ENCODE measurements at places on chromosomes 7 and 10. TPM values are rescaled to one million over a fixed set of nuclear protein-coding genes. Genes with fewer than 3 reads are reported as not detected.

The DNAJC12 gene
- 1.6 TPM for total RNA-seq

The NFKB2 gene
- total RNA-seq, result 36.8 TPM

The ANLN gene
- 3.3 TPM for total RNA-seq

The VIM gene
- total RNA-seq, result 1,272 TPM

The CPA4 gene
- not detected for total RNA-seq

The FGFBP3 gene
- total RNA-seq, result 0.81 TPM

The CALML5 gene
- not detected for total RNA-seq

The MNX1 gene
- 0.93 TPM for total RNA-seq

The WDR86 gene
- 1.3 TPM for total RNA-seq

The EN2 gene
- total RNA-seq, result not detected

GRCh38 chr10:6200734-6201515 is 1.8 kb upstream of the PFKFB3 start:
- DNase-seq, result peak; percentile 72

- DNase-seq, result no peak
Observed at GRCh38 chr10:33253411-33253810, 81.1 kb downstream of the NRP1 start.

GRCh38 chr10:79465341-79465740 is 19.9 kb upstream of the ZCCHC24 start:
- DNase-seq, result no peak

GRCh38 chr10:133204226-133205015 is 25.6 kb upstream of the UTF1 start:
- DNase-seq, result no peak

DNA sequence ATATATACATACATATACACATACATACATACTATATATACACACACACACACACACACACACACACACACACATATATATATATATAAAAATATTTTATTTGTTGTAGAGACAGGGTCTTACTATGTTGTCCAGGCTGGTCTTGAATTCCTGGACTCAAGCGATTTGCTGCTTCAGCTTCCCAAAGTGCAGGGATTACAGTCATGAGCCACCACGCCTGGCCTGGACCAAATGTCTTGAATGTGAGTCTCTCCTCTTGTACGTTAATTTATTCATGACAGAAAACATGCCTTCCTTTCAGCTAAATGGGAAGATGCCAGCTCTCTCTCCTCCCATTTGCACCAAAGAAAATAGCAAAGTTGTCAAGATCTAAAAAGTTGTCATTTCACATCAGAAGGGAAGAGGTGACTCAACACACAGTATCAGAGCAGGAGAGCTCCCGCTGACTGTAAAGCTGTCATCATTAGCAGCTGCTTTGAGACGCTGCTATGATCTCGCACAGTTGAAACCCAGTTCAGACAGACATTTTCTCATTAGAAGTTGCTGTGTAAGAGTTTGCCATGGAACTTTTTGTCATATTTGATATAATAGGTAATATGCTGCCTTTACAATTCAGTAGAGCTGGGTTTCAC is 224.3 kb downstream of the SFMBT2 start:
- DNase-seq, result no peak

DNA sequence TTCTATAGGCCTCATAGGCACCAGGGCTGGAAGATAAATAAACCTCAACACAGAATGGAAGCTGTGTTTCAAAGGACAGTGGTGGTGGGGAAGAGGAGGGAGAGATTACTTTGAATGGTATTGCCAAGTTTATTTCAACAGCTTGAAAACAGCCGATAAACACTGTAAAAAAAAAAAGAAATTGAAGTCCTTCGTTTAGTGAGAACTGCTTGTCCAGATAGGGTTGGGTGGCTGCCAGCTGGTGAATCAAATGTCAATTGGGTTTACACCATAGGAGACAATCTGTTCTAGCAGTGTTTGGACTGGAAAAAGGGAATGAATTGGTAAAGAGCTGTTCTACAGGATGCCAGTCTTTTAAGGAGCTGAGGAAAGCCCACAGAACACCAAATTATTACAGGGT is 254.8 kb downstream of the PHF14 start:
- peak; percentile 66 for DNase-seq

DNA sequence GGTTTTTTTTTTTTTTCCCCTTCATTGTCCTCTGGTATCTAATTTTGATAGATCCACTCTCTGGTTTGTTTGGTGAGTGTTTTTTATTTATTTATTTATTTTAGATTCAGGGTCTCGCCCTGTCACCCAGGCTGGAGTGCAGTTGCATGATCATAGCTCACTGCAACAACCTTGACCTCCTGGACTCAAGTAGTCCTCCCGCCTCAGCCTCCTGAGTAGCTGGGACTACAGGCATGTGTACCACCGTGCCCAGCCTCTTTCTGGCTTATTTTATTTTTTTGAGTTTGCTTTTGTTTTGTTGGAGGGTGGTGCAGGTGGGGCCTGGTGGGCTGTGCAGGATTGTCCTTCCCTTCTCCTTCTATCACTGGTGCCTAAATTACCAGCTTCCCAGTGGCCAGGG is 187.2 kb upstream of the SH2B2 start:
- no peak for DNase-seq

- no peak for DNase-seq
Observed at GRCh38 chr10:126957111-126957510, 51.9 kb downstream of the DOCK1 start.

- DNase-seq, result no peak
Observed at GRCh38 chr10:12658526-12658925, 309.2 kb downstream of the CAMK1D start.

DNA sequence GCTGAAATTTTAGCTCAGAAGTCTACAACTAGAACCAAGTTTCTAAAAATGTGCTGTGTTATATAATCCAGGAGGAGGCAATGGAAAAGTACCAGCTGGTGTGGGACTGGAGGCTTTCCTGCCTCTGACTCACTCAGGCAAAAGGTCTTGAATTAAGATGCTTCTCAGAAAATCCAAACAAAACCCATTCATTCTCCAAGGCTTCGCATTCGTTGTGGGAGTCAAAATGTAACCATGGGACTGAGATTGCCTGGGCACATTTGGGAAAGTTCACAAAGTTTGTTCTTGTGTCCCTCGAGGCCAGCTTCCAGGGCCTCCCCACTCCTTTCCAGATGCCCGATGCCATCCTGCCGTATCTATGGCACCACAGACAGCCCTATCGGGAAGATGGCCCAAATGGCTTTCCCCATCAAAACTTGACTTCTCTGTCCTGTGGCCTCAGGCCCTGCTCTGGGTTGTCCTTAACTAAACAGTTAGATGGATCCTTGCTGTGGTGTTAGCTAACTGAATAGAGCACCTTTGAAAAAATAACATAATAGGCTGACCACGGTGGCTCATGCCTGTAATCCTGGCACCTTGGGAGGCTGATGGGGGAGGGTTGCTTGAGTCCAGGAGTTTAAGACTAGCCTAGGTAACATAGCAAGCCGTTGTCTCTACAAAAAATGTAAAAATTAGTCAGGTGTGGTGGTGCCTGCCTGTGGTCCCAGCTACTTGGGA is 180.5 kb downstream of the PFKFB3 start:
- DNase-seq, result no peak

- no peak for DNase-seq
Observed at GRCh38 chr10:50419756-50420155, 168.4 kb upstream of the ASAH2 start.

- no peak for DNase-seq
Observed at GRCh38 chr7:139937715-139938114, 108.7 kb downstream of the TBXAS1 start.

GRCh38 chr10:114678336-114678735 is 20.3 kb upstream of the ABLIM1 start:
- no peak for DNase-seq

- DNase-seq, result no peak
Observed at GRCh38 chr7:151429237-151429559, 10.7 kb downstream of the CRYGN start.

- DNase-seq, result no peak
Observed at GRCh38 chr10:100744987-100745881, at the start of gene PAX2. PAX2 (plus strand) TSS chr10:100745582; CDS start chr10:100746261, 679 bp downstream.

DNA sequence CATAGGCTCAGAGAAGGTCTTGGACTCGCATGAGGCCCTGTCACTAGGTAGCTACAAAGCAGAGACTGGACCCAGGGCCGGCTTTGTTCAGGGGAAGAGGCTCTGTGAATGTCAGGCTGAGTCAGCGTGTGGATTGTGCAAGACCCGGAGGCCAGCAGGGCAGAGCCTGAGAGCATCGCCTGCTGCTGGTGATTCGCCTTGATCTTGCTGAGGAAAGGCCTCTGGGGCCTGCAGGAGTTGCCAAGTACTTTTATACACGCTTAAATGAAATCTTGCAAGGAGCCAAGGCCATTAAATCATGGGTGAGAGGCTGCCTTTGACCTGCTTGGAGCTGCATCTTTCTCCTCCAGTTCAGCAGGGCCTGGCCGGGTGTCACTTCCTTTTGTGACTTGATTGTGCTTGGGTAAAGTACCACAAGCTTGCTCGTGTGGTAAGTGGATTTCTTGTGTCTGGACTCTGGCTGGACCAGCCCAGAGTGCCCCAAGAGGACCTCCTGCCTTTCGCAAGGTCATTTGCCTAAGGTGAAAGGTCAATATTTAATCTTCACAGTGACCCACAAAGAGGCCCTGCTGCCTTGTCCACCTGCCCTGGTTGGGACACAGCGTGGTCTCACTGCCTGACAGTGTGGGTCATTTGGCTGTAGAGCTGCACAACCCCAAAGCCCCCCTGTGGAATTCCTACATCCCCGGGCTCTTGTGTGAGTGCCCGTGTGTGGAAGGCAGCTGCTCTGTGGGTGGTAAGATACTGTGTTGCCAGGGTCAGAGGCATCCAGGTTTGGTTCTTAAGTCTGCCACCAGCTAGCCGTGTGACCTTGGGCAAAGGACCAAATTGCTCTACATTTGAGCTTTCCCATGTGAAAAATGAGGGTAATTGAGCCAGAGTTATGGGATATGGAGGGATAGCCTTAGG is 38.6 kb upstream of the SH2D4B start:
- DNase-seq, result peak; percentile 93

DNA sequence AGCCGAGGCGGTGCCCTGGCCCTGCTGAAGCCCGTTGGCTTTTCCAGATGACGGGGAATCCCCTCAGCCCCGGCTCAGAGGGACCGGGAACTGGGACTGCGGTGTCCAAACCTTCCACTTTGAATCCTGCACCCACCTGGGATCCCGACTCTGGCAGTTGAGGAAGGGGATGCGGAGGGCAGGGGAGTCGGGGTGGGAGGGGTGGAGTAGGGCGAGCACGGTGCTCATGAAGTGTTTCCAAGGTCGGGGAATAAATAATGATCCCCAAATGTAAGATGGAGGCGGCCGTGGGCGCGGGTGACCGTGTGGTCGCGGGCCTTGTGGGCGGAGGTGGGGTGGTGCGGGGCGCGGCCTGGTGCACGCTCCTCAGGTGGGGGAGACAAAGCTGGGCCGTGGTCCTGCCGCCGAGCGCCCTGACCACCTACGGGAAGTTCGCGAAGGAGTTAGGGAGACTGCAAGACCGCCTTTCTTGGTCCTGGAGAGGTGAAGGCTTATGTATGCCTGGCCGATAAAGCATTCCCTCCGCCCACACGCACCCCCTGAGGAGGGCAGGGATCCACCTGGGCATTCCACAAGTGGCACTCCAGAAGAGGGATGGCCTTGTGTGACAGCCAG is 1.4 kb downstream of the MTURN start:
- DNase-seq, result peak; percentile 68

DNA sequence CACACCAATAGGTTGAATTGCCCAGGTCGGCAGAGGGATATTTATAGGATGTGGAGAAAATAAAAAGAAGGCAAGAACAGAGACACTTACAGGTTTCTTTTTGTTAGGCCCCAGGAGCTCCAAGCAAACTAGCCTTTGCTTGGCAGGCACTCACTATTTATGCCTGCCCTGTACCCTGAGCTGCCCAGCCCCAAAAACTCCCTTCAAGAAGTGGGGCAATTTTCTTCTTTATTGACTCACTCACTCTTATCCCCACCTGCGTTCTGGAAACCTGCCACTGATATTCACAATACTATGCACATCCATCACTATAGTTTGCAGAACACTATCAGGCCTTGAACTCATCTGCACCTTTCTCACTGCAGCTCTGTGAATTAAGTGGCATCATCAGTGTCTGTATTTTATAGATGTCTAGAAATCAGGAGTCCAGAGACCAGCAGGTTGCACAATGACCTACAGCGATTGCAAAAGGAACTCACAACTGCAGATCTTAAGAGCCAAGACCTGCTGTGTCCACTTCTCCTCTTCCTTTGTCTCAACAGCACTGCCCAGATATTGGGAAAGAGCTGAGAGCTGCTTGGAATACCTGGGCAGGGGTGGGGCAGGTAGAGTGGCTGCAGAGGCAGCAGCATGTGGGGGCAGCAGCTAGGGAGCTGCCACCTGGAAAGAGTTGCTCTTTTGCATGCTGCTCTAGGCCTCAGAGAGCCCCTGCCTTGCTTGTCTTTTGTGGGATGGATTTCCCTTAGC is at the start of gene SFTPD:
TSS of gene SFTPD (minus strand) at position 130 of the 747 bp plus-strand sequence. CDS start 2,446 bp downstream, outside the sequence.
- DNase-seq, result peak; percentile 85

GRCh38 chr10:93063144-93063976 is 2.8 kb downstream of the CYP26C1 start:
- no peak for DNase-seq

- DNase-seq, result no peak
Observed at GRCh38 chr10:90911133-90912051, 9.5 kb downstream of the ANKRD1 start.

GRCh38 chr7:66099551-66100407 is 14.9 kb upstream of the CRCP start:
- peak; percentile 74 for DNase-seq
